ENCODE measurements at places on chromosomes 6 and 20.

DNA sequence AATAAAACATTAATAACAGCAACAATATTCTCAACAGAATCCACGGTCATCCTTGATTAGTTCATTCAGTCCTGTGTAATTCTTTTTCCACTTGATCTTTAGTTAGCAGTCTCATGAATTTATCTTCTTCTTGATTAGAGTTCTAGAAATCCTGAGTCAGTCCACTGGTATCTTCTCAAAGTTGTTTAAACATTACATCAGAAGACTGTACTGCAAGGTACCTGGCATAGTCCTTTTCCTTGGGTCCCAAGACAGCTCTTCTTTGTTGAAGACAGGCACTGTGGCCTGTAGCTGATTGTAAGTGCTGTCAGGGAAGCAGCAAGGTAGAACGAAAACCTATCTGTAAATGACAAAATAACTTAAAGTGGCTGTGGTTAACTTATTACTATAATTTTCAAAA is 11.8 kb downstream of the MAP3K4 start:
- DNase-seq, result no peak

DNA sequence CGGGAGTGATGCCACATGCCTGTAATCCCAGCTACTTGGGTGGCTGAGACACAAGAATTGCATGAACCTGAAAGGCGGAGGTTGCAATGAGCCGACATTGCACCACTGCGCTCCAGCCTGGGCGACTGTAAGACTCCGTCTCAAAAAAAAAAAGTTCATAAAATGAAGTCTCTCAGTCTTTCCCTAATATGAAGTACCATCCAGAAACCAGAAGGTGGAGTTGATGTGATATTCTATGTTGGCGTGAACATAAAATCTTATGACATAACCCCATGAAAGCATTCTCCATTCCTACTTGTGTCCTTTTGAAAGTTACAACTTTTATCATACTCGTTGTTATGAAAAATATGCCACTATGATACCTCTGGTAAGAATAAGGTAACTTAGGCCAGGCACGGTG is 5.7 kb downstream of the SOD2 start:
- peak; percentile 15 for DNase-seq

DNA sequence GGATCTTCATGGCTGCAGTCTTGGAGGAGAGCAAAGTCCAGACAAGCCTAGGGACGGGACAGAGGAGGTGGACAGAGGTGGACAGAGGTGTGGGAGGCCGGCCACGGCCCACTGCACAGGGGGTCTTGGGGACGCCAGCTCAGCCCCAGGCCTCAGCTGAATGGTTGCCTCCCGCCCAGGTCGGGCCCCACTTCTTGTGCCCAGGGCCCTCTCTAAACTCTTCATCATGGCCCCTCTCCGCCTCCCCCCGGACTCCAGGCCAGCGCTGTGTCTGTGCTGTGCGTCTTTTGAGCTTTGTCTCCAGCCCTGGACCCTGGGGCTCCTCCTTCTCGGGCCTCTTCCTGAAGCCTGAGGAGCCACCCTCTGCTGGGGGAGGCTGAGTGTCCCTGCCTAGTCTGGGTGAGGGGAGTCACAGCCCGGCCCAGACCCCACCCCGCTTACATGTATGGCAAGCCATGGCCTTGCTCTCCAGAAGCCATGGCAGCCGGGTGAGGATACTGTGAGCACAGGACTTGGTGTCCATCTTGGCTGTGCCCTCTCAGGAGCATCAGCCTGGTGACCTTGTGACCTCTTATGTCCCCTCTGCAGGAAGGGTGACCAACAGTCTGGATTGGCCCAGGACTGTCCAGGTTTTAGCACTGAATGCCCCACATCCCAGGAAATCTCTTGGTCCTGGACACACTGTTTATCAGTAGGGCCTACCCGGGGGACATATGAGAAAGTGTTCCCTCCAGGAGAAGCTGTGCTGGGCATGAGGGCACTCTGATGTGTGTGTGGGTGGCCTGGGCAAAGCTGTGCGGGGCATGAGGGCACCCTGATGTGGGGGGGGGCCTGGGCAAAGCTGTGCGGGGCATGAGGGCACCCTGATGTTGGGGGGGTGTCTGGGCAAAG is 9.4 kb upstream of the NPBWR2 start:
- DNase-seq, result no peak

GRCh38 chr6:79081663-79082062 is 3.6 kb upstream of the PHIP start:
- no peak for DNase-seq

- DNase-seq, result no peak
Measured at GRCh38 chr6:69816026-69816425, 19.2 kb upstream of the LMBRD1 start.

GRCh38 chr6:36717871-36718540 is 20.4 kb downstream of the RAB44 start:
- DNase-seq, result no peak

- DNase-seq, result peak; percentile 66
Measured at GRCh38 chr6:37860226-37860839, 40.8 kb downstream of the ZFAND3 start.

DNA sequence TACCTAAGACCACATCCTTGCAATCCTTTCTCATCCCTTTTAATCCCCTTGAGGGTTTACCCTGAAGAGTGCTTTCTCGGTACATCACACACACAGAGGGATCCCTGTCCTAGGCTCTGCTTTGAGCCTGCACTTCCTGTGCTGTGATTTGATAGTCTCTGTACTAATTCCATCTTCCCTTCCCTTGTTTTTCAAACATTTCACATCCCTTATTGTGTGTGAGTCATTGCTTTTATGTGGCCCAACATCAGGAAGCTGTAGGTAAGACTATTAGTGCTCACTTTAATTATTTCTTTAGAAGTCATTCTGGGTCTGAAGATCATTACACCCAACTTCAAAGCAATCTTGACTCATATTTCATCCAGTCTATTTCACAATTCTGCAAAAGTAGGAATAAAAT is 57.2 kb upstream of the ANKEF1 start:
- no peak for DNase-seq

DNA sequence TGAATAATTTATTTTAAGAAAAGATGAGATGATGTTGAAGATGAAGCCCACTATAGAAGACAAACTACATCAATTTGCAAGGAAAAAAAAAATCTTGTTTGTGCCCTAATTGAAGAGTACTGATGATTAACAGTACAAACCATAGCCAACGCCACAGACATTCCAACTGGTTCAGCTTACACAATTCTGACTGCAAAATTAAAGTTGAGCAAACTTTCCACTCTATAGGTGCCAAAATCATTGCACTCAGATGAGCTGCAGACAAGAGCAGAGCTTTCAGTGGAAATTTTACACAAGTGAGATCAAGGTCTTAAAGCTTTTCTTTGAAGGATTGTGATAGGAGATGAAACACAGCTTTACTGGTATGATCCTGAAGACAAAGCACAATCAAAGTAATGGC is 85.3 kb downstream of the OGFRL1 start:
- DNase-seq, result no peak

DNA sequence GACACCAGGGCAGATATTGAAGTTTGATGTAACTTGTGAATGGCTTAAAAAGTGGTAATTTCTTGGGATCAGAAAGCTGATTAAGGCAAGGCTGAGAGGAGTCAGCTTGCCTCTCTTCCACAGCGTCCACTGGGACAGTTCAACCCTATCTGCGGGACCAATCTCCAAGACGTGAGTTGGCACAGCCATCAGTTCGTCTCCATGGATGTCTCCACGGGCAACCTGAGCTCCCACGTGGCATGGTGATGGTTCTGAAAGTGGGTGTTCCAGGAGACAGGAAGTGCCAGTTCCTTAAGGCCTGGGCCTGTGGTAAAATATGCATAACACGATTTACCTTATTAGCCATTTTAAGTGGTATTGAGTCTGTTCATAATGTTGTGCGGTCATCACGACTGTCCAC is 67.9 kb upstream of the BHLHE23 start:
- no peak for DNase-seq

DNA sequence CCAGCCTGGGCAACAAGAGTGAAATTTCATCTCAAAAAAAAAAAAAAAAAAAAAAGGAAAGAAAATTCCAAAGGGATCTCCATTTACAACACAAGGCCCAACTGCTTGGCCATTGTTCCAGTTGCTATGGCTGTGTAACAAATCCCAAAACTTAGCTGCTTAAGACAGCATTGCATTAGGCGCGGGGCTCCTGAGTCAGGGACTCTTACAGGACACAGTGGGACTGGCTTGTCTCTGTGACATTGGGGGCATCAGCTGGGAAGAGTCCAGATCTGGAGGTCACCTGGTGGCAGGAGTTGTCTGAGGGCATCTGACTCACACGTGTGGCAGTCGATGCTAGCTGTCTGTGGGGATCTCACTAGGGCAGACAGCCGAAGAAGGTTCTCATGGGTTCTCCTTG is 35.6 kb downstream of the TTLL9 start:
- no peak for DNase-seq

- no peak for DNase-seq
Measured at GRCh38 chr6:15401769-15402250, 155.9 kb downstream of the JARID2 start.

DNA sequence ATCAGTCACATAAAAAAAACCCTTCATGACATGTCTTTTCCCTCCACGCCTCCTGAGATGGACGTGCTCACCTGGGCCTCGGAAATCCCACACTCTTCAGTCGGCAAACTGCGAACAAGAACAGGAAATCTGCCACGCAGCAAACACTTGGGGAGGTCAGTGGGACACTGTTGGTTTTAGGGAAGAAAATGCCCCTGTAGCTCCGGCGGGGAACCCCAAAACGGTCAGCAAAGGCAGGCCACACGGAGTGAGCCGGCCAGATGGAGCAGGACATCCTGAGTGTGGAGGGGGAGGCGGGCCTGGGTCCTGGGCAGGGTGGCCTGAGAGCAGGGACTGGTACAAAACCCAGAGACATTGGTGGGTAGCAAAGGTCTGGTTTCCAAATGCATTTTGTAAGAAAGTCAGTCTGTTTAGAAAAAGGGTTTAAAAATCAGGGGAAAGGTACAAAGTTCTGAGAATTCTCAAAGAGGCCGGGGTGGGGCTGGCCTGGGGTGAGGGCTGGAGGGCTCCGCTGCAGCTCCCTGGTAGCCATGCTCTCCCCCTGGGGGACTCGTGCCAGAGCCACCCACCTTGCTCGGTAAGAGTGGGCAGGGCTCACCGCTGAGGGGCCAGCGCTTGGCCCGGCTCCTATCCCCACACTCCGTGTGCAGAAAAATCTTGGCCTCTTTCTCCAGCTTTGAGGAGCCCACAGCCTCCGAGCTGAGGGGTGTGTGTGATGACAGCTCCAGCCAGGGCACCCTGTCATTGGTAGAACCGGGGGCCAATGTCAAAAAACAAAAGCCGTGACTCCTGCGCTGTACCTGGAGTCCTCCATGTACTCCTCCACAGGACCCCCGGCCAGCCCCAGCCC is 5.2 kb downstream of the SLC2A4RG start:
- no peak for DNase-seq

DNA sequence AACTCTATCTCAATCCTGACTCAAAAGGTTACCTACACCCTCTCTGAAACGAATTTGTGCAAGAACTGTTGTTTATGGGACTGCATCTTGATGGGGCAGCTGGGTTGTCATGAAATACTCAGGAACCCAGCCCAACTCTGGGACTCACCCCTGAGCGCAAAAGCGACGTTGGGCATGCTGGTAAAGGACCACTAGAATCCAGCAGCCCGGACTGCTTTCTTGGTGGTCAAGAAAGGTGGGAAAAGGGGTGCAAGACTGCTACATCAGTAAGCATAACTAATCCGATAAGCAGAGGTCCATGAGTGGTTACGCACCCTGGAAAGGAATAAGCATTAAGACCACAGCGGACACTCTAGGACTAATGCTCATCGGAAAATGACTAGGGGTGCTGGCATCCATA is 6.3 kb upstream of the PRR18 start:
- no peak for DNase-seq

DNA sequence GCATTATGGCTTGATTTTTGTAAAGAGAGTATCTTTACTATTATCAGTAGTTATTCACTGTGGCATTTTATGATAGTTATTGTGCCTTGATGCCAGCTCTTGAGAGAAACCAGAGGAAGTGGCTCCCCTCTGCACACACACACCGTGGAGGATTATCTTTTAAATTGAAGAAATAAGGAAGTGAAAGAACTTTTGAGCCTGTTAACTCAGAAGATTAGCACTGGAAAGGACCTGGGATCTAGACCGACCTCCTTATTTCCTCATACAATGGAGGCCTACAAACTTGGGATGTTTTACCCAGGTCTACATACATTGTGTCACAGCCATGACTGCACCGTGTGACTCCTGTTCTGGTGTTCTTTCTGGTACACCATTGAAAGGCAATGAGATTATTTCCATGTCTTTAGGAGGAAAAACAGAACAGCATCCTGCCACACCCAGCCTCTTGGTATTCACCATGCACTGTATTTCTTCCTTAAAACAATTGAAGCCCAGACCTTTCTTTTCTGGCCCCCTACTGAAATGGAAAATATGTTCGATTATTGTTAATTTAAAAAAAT is 40.6 kb downstream of the HECA start:
- DNase-seq, result peak; percentile 70

DNA sequence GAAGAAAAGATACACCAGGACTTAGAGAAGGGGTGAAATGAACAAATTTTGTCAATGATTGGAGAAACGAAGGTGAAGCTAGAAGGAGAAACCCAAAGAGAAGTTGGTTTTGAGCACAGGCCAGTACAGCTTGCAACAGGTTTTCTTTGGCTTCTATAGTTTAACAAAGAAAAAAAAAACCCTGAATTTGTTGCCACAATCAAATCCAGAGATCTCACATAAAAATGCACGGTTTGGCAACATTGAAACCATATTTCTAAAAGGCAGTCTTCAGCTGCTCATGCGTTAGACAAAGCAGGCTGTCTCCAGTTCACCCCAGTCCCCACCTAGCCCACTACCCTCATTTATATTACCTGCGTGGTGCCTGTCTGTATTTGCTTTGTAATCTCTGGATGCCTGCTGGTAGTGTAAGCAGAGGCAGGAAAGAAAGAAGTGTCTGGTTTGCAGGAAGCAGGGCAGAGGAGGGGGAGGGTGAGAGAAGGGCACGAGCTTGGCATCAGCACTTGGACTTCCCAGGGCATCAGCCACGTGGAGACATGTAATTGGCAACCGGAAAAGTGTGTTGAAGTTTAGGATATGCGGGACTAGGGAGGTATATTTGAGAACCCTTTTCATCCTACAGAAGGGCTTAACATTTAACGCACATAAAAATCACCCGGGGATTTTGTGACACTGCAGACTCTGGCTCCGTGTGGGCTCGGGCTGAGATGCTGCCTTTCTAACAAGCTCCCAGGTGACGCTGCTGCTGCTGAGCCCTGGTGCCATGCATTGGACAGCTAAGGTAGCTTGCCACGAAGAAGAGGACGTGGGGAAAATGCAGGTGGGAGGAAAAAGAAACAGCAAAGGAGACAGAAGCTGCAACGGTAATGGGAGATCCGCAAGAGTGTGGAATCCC is 14.4 kb downstream of the PFDN4 start:
- DNase-seq, result no peak

- peak; percentile 34 for DNase-seq
Measured at GRCh38 chr20:1657556-1658334, at the start of gene SIRPG. Gene SIRPG (minus strand): TSS chr20:1657779. CDS start chr20:1657714, 65 bp downstream.

DNA sequence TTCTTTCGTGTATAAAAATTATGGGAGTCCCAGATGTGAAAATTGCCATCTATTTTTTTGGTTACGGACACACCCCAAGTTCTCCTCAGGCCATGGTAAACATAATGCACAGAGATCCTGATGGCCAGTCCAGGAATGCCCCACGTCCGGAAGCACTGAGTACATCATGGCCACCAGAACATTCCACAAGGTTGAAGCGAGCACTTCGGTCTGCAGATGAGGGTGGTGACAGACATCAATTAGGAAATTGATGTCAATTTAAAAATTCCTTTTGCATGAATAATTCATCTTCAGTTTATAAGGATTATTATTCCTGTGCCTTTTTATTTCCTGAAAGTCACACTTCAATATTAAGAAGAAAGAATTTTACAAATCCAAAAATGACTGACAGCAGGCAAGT is 13.2 kb upstream of the EXOC2 start:
- DNase-seq, result no peak

GRCh38 chr6:144768551-144769075 is 483.5 kb downstream of the UTRN start:
- DNase-seq, result no peak

Data from Kasumi-1 (cell line).